Ascending aorta (tissue), 2 donors: ENCODE measurements at places on chromosomes 3 and 15.

GRCh38 chr3:31765871-31766270 is 215.2 kb downstream of the OSBPL10 start:
- DNase-seq, result no peak

- DNase-seq, result no peak
Observed at GRCh38 chr3:119240101-119240590, 532 bp downstream of the B4GALT4 start.

- no peak for DNase-seq
Observed at GRCh38 chr15:80750575-80750974, 28.6 kb upstream of the CEMIP start.

DNA sequence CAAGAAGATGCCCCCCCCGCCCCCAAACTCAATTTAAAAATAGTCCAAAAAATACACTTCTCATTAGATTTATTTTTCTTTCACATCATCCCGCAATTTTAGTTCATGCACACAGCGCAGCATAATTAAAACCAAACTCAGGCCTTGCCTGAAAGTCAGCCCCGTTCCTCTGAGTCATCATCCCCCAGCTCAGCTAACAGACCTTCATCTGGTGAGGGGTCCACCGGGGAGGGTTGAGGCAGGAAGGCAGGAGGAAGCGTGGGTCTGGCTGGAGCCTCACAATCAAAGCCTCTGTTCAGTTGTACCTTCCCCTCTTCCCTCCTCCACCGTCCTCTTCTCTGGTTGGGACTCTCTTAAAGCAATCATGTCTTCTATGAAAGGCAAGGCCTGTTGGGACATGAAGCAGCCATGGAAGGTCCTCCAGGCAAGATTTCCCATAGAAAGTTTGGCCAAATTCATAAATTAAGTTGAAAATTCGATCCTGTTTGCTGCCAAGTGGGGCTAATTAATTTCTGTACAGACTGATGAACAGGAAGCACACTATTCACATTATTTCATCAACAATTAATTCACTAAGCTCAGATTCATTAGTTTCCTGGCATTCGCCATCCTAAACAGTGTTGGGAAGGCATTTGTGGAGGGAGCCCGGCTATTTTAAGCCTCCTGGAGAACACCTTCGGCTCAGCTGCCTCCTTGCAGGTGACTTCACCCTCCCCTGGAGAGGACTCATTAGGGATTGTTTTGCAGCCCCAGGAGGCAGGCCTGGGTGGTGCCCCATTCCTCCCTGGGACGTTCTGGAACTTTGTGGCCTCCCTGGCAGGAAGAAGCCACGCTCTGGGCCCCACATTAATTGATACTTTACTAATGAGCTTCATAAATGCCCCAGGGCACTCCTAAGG is 72.3 kb upstream of the BNC1 start:
- no peak for DNase-seq

DNA sequence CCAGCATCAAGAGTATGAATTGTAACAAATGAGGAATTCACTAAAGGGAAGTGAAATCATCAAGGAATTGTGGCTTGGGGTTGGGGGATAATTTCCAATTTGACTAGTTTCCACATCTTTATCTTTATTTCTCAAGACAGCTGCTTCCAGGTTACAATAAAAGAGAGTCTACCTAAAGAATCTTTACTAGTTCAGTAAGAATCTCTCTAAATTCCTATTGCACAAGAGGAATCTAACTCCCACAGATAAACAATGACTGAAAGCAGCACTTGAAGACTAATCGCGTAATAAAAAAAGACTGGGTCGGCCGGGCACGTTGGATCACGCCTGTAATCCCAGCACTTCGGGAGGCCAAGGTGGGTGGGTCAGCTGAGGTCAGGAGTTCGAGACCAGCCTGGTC is 194.4 kb downstream of the KBTBD8 start:
- no peak for DNase-seq
